Jurkat, Clone E6-1 (cell line): ENCODE measurements at places on chromosomes 5 and 9.

DNA sequence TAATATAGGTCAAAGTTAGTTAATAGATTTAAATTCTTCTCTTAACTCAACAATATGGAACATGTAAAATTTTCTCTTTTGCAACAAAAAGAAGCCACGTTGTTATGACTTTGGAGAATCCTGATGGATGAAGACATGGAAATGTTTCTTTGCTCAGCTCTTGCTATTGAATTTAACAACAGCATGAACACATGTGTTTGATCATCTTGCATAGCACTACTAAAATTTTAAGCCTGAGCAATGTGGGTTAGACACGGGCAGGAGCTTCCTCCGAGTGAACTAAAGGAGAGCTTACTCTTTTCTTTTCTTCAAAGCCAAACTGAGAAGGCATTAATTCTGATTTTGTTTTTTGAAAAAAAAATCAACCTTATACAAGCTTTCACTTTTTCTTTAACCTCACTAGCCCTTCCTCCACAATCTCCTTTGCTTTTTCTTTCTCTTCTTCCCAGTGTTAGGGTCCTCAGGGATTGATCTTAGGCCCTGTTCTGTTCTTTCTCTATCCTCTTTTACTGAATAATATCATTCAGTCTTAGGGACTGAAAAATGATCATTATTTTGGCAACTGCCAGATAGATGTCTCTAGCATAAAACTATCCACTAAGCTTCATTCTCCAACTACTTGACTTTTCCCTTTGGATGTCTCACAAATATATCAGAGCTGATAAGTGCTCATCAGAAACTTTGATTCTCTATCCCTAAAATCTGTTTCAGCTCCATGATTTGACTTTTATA, 36.9 kb downstream of the ADAMTS19 start:
- DNase-seq: no peak

- DNase-seq: no peak
These were observed 70.6 kb downstream of the DCP2 start for GRCh38 chr5:113047234-113047633.

GRCh38 chr9:134736791-134737497, 95.3 kb downstream of the COL5A1 start:
- no peak for DNase-seq

DNA sequence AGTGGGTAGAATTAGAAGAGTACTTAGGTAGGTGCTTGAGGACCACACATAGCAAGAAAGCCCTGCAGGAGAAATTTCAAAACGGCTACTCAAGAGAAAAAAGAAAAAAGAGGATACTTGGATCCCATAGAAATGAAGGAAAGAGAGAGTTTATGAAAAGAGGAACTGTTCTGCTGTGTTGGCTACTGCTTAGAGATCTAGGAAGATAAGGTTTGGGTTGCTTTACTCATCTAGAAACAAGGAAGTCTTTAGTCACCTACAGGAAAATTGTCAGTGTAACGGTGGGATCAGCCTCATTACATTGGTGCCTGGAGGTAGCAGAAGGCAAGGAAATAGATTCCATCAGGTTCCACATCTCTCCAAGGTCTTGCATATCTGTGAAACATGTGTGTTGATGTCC, 14.8 kb upstream of the C5orf46 start:
- DNase-seq: no peak

DNA sequence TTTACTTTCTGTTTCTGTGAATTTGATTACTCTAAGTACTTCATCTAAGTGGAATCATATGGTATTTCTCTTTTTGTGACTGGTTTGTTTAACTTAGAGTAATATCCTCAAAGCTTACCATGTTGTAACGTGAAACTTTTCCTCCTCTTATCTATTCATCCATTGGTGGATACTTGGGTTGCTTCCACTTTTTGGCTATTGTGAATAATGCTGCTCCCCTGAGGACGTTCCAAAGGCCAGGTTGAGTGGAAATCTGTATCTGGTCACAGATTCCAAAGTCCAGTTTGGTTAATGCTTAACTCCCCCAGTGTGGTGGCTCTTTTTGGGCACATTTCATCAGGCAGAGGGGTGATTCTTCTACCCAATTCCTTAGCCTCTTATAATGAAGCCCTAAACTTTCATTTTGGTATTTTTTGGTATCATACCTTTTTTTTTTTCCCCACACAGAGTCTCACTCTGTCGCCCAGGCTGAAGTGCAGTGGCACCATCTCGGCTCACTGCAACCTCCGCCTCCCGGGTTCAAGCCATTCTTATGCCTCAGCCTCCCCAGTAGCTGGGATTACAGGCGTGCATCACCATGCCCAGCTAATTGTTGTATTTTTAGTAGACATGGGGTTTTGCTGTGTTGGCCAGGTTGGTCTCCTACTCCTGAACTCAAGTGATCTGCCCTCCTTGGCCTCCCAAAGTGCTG, 65.4 kb downstream of the CMYA5 start:
- DNase-seq: no peak

DNA sequence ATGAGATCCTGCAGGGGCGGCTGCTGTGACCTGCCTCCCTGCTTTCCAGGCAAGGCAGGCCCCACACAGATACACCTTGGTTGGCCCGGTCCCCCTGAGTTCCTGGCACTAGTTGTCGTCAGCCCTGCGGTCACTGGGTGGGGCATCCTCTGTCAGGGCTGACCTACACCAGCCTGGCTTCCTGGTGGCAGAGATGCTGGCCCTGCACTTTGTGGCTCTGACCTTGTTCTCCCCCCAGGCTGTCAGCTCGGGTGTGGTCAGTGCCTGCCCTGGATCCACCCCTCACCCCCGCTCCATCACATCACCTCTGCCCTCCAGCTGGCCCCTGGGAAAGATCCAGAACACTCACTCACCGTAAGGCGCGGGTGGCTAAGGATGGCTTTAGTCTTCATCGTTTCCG, 74.1 kb downstream of the PHF2 start:
- no peak for DNase-seq
